ENCODE measurements at places on chromosomes 1 and 21. TPM values are rescaled to one million over a fixed set of nuclear protein-coding genes. Genes with fewer than 3 reads are reported as not detected.
A peak's percentile ranks its signal among the peaks of the same experiment; 100 is the strongest.

- DNase-seq: no peak
Measured at GRCh38 chr1:238242181-238242580, 351.5 kb upstream of the ZP4 start.

DNA sequence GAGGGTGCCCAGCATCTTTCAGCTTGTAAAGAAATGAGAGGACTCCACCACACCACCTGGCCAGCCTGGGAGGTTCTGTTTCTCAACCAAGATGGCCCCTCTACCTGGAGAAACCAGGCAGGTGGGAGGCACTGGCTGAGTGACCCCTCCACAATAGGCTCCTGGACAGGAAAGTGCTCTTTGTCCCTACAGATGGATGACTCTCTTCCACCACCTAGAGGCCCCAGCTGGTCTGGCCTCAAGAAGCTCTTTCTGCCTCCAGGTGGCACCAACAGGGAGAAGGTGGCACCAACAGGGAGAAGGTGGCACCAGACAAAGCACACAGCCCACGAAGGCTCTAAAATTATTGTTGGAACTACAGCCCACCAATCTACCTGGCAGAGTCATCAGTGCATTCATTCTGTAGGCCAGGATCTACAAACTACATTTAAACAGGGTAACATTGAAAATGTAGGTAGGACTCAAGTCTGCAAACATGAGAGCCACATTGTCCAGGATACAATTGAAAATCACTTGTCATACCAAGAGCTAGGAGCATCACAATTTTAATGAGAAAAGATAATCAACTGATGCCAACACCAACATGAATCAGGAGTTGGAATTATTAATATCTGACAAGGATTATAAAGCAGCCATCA, 14.4 kb downstream of the TMPRSS3 start:
- DNase-seq: no peak

GRCh38 chr1:1432274-1432950, 3.1 kb upstream of the VWA1 start:
- DNase-seq: no peak

DNA sequence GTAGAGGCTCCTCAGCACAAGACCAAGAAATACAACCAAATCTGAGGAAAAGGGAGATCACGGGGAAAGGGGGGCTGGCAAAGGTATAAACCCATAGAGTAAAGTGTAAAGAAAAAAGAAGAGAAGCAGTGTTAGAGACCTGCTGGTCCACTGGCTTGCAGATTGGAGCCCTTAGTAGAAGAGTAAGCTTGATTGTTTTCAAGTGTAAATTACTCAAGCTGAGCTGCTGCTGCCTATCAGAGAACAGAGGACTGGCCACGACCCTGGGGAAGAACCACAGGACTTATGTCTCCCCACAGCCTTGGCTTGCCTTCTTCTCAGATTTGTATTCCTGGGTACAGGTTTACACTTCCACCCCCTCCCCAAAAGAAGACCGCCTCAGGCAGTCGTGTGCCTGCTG, 294.2 kb downstream of the LMX1A start:
- DNase-seq: no peak

DNA sequence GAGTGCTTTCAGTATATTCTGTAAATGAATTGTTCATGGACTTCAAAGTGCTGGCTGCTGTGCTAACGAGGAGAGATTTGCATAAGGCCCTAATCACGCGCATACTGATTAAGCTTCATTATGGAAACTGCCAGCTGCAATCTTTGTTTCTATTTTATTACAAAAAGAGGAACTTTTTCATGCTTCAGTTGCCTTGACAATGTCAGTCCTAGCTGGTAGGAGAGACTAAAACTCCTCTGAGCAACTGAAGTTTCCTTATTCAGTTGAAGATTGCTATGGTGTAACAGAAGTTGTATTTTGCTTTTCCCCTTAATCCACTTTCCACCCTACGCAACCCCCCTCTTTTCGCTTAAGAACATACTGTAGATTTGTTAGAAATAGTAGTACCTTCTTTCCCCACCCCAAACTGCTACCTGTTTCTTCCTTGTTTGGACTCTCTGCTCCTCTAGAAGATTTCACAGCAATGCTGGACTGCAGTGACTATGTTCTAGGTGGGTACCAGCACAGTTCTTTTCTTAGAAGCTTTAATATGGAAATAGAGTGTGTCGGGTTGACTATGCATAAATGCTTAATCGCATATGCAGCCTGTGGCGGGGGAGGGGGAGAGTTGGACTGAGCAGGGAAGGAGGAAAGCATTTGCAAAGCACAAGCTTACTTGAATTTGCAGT, 108.3 kb downstream of the POU2F1 start:
- no peak for DNase-seq

DNA sequence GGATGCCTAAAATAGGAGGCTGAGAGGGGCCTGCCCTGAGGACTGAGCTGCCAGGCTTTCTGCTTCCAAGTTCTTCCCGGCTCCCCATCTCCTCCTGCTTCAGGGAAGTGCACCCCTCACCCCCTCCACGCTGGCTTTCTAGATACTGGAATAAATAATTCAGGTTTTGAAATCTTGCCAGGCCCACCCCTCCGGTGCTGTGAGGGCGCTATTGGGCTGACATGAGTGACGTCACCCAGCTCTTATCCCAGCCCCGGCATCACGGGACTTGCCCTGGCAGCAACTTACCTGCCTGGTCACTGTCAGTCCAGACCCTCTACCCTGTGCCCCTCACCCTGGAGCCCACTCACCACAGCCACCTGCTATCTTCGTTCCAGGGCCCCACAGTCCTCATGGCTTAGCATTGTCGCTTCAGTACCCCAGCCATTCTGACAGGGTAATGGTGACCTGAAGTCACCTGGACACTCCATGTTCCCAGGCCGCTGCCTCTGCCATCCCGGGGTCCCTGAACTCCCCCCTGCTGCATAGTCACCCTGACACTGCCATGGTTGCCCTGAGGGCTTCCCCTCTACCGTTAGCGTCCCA, 819 bp upstream of the GPR3 start:
- no peak for DNase-seq

GRCh38 chr1:30042438-30043147, 680.8 kb downstream of the MATN1 start:
- DNase-seq: no peak

- no peak for DNase-seq
Measured at GRCh38 chr1:40332695-40333094, 15.6 kb upstream of the COL9A2 start.

GRCh38 chr1:116854716-116855115, 55.0 kb upstream of the PTGFRN start:
- no peak for DNase-seq

DNA sequence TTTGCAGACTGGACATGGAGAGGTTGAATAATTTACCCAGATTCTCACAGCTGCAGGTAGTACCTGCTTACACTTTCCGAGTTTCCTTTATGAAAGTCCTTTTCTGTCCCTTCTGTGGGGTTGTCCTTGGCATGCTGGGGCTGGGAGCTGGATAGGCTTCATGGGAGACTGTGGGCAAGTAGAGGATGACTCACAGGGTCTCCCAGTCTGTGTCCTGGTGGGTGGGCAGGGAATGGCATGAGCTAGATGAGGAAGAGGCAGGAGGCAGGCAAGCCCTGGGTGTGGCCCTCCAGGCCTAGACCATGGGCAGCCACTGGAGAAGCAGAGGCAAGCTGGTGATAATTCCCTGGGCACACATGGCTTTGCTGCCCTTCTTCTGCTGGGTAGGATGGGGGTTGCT, 80.6 kb downstream of the NAV1 start:
- no peak for DNase-seq

DNA sequence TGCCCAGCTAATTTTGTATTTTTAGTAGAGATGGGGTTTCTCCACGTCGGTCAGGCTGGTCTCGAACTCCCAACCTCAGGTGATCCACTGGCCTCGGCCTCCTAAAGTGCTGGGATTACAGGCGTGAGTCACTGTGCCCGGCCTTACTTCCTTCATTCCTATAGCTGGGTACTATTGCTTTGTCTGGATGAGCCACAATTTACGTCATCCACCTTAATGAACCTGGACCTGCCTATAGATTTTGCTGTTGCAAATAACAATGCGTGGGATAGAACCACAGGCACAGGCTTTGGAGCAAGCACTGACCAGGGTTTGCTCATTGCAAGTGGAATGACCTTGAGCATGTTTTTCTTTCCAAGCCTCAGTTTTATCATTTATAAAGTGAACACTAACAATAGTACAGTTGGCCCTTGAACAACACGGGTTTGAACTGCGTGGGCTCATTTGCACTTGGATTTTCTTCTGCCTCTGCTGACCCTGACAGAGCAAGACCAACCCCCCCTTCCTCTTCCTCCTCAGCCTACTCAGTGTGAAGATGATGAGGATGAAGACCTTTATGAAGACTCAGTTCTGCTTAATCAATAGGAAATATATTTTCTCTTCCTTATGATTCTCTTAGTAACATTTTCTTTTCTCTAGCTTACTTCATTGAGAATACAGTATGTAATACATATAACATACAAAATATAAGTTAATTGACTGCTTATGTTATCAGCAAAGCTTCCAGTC, 33.3 kb upstream of the BECN2 start:
- DNase-seq: no peak

DNA sequence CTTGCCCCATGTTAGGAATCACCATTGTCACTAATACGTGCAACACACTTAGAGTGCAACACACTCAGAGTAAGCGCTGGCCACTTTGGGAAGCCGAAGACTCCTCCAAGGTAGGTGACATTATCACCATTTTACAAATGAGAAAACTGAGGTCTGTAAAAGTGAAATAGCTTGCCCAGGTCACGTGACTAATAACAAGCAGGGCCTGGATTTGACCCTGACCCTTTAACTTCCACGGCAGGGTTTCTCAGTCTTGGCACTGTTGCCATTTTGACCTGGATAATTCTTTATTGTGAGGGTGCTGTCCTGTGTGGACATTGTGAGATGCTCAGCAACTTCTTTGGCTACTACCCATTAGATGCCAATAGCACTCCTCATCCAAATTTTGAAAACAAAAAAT, 7.8 kb upstream of the GPR88 start:
- DNase-seq: no peak

DNA sequence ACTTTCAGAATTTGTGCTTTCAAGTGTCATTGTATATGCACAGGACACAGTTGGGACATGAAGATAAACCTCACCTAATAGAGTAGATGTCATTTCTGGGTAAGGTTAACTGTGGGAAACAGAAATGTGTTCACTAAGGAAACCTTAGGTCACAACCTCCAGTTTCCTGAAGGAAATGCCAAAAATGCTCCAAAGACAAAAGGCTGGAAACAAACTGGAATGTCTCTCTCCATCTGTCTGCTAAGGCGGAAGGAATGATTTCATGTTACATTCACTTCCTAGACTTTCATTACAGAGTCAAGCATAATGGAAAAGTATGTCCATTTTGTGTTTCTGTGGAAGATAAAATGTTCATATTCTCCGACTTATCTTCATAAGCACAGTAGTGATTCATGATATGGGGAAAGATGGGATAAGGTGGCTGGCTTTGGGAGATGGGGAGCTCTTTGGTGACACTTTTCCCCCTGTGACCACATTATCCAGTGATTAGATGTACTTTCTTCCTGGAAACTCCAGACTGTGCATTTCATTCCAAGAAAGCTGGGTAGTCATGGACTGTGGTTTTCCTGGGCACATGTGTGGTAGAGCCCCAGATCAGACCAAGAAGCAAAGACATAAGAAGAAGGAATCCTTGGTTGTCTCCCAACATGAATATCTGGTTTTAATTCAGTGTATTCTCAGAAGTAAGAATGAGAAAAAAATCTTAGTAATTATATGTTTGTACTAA, 5.7 kb downstream of the S1PR1 start:
- DNase-seq: no peak

DNA sequence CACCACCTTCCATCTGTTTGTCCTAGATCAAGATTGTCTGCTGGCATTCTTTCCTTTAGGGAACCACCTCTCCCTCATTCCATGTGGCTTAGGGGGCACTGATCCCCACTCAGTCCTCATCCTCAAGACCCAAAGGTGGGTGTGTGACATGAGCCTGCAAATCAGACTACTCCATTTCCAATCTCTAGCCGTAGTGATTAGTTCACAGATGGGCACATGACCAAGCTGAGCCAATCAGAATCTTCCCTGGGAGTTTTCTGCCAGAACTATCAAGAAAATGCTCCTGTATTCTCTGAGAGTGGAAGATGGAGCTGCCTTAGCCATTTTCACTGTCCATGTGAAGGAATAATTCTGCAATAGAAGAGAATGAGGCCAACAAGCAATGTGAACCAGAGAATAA, 19.3 kb upstream of the PTPRF start:
- DNase-seq: no peak

GRCh38 chr1:10724511-10724910, 71.9 kb downstream of the CASZ1 start:
- no peak for DNase-seq

GRCh38 chr1:28354121-28354520, 15.4 kb upstream of the PHACTR4 start:
- DNase-seq: no peak

GRCh38 chr1:158425027-158425426, 1.0 kb downstream of the OR10K2 start:
- no peak for DNase-seq

DNA sequence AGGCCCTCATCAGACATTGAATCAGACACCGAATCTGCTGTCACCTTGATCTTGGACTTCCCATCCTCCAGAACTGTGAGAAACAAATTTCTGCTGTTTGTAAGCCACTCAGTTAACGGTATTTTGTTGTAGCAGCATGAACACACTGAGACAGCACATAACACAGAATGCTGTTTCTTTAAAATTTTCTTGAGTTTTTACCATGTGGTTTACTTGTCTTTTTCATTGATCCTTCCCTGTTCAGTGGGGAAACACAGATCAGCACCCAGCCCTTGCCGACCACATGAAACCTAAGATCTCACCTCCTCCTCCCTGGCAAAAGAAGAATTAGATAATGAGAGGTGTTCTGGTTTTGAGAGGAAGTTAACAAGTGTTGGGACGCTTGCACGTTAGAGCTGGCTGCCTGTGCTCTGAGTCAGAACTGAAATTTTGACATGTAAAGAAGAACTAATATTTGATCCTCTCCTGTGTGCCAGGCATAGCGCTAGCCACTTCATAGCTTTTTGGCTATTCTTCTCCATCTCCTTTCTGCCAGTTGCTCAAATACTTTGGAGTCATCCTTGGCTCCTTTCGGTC, 179.6 kb downstream of the DHRS3 start:
- DNase-seq: peak; percentile 41

Gene ADAM30
- total RNA-seq: not detected

Gene MTMR11
- 2.3 TPM for total RNA-seq

Gene CD34
- total RNA-seq: 0.69 TPM

Gene TBX19
- 3.8 TPM for total RNA-seq

Gene FCGR2B
- not detected for total RNA-seq

Gene PTPRU
- not detected for total RNA-seq
